Lower leg skin (tissue), 4 donors: ENCODE measurements at places on chromosomes 11 and 22.
A peak's percentile ranks its signal among the peaks of the same experiment; 100 is the strongest.

- DNase-seq, result no peak
Measured at GRCh38 chr11:67282876-67283371, 6.2 kb upstream of the ANKRD13D start.

GRCh38 chr11:87491381-87491780 lies 453.6 kb downstream of the TMEM135 start:
- no peak for DNase-seq

DNA sequence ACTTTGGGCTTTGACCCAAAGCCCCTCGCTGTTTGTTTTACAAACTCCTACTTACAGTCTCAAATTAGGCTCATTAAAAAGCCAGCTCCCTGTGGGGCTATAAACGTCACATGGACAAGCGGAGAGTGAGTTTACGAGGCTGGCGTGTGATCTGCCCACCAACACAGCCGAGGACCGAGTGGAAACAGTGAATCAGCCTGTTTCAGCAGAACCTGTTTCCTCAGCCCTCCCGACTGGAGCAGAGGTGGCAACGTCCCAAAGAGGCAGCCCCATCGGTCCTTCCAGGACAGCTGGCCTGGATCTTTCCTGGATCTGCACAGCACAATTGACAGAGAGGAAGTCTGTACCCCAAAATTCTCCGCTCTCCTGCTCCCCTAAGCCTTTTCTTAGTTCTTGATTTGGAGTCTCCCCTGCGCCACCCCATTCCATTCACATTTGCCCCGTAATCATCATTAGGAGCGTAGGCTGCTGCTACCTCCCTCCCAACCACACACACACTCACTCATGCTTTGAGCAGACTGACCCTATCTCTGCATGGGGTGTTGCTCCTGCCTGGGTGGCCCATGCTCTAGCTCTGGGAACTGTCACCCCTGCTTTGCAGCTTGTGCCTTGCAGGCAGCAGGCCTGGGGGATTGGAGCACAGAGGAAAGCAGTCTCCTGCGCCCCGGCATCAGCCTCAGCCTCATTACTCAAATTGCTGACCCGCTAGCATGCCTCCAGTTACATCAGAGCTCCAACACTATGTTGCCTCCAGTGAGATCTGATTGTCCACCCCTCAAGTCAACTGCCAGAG lies 117.8 kb downstream of the NAT10 start:
- peak; percentile 47 for DNase-seq

DNA sequence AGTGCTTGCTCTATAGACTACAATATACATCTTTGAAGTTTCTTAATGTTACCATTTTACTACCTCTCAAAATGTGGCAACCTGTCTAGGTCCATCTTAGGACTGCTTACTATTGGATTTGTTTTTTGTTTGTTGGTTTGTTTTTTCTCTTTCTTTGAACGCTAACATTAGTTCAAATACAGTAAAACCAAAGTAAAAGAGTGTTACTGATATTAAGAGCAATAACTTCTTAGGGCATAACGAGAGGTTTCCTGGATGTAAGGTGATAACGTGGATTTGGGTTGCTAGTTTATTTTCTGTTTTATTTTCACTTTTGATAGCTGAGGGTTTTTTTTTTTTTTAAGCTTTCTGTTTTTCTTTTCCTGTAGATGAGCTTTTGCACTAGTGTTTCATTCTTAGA lies 43.6 kb downstream of the TMEM135 start:
- DNase-seq, result no peak

DNA sequence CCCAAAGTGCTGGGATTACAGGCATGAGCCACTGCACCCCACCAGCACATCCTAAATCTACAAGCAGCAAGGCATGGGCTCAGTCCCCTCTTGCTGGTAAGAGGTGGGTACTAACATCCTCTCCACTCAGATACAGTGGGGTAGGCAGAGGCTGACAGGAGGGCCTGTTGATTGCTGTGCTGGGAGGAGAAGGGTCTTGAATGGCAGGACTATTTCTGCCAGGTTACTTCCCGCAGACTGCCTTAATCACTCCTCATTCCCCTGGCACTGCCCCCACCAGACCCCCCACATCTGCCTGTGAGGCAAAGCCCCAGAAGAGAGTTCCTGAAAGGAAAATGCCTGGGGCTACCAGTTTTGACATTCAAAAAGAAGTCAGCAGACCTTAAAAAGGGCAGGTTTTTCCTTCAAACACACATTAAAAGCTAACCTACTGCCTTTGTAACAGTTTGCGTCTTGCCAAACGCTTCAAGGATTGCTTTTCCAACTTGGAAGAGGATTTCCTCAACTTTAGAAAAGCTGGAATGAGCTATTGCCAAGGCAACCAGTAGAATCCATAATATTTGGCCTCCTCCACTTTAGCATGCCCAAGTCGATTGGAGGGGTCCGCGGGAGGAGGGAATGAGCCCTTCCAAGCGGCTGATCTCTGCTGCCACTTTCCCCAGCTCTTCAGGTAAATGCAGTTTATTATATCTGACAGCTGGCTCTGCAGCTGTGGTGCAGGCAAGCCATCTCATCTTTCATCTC lies 62.0 kb downstream of the FDX1 start:
- DNase-seq, result no peak

DNA sequence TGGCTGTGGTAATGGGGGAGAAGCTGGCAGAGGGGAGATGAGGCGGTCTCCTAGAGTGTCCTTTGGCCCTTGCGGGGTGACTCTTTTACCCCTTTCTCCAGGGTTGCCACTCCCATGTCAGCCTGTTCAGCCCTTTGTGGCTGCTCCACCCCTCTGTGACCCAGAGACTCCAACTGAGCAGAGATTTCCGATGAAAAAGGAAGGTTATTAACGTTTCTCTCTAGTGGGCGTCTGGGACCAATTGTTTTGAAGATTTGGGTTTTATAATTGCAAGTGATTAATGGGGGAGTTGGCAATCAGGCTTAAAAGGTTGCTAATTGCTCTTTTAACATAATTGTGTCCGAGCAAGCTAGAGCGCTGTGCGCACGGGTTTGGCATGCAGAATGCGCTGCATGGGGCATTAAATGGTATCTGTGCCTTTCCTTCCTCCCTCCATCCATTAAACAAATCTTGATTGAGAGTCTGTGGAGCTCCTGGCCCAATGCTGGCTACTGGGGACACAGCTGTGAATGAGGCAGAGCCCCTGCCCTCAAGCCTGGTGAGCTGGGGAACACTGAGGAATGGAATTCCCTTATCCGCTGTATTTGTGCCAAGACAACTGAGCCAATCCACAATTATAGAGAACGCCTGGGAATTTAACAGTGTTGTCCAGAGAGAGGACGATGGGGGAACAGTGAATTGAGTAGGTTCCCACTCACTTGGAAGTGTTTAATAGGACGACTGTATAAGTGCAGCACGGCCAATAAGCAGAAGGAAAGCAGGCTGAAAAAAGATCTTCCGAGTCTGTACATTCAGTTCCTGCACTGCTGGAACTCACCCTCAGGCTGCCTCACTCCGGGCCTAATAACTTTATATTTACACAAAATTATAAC lies 295.9 kb downstream of the MIAT start:
- peak; percentile 74 for DNase-seq

- DNase-seq, result no peak
Measured at GRCh38 chr11:95378789-95379188, 147.8 kb upstream of the SESN3 start.

DNA sequence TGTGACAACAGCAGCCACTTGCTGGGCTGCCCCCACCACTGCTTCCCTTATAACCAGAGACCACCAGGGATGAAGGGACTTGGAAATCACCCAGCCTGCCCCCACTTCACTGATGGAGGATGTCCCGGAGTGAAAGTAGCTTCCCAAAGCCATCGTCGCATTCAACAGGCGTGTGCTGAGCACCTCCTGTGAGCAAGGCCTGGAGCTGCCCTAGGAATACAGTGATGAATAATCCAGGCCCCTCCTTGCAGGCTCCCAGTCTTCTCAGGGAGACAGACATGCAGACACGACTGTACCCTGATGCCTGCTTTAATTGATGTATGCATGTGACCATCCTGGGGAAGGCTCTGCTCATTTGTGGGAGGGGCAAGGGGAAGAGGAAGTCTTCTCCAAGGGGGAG lies 22.6 kb downstream of the PTPN5 start:
- DNase-seq, result no peak

DNA sequence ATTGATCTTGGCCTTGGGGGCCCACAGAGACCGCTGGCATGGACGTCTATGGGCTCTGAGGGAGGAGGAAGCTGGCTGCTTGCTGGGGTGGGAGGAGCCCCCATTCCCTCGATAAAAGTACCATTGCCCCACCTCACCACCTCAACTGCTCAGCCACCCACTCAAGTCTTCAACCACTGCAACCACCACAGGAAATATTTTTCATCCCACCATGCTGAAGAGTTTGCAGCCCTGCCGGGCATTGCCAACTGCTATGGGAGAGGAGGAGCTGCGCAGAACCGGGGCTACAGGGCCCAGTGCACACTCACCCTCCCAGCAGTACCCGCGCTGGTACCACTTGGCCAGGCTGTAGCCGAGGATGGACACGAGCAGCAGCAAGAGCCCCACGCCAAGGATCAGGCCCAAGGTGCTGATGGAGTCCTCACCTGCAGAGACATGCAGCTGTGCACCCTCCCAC lies 29.2 kb downstream of the IL10RA start:
- no peak for DNase-seq

GRCh38 chr11:67418476-67419281 lies 3.2 kb downstream of the CARNS1 start:
- DNase-seq, result no peak

- DNase-seq, result peak; percentile 78
Measured at GRCh38 chr11:92866679-92867282, 102.7 kb upstream of the MTNR1B start.

GRCh38 chr11:74297484-74297883 lies 14.0 kb downstream of the P4HA3 start:
- DNase-seq, result no peak

DNA sequence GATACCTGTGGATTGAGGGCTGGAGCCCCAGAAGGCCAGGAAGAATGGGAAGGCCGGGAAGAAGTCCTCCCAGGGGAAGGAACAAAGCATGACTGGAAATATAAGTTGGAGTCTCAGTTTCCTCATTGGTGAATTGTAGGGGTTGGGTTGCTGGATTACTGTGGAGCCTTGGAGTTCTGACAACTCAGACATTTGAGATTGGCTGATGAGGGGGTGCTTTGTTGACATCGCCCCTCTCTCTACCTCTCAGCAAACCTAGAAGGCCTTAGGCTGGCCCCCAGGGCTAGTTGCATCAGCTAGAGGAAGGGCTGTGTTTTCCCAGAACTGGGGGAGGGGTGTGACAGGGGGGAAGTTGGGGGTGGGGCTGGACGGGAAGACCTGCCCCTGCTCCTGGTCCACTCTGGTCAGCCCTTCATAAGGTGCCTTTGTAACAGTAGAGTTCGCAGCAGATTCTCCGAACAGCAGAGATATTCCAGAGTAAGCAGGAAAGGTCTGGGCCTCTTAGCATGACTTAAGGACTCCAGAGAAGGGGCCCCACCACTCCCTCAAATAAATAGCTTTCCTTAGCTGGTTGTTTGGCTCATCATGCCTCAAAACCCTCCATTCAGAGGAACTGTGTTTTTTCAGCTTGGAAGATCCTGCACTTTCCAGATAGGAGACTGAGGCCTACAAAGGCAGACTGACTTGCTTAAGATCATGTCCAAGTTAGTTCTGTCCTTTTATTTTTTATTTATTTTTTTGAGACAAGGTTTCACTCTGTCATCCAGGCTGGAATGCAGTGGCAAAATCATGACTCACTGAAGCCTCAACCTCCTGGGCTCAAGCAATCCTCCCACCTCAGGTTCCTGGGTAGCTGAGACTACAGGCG lies 12.5 kb upstream of the THRSP start:
- DNase-seq, result no peak

GRCh38 chr11:108393046-108393445 lies 74.3 kb downstream of the C11orf65 start:
- no peak for DNase-seq

DNA sequence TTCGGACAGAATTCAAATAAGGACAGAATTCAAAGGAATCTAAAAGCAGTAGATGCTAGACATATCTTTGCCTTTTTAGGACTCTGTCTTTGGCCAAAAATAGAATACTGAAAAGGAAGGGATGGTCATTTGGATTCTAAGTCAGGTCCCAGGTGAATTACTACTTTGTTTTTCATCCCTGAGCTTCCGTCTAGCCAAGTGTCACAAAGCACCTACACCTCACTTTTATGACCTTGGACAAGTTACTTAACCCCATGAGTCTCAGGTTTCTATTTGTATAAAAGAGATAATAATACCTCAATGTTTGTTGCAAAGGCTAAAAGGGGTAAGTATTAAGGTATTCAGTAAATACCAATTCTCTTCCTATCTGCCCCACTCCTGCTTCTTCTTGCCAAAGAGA lies 7.3 kb downstream of the KIF18A start:
- no peak for DNase-seq

DNA sequence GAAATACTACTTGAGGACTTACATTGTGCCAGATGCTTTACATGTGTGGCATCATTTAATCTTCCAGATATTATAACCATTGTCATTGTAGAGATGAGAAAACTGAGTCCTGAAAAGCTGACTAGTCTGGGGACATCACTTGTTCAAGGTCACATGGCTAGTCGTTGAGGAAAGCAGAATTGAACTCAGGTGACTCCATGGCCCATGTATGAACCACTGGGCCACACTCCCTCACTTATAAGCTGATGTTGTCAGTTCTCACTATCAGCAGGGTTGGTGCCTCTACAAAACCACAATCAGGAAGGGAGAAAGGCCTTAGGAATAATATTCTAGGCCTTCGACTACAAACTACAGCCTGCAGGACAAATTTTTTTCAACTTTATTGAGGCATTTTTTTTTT lies 26.1 kb upstream of the ADA2 start:
- no peak for DNase-seq

- DNase-seq, result no peak
Measured at GRCh38 chr22:23831781-23832180, 7.0 kb downstream of the DERL3 start.

DNA sequence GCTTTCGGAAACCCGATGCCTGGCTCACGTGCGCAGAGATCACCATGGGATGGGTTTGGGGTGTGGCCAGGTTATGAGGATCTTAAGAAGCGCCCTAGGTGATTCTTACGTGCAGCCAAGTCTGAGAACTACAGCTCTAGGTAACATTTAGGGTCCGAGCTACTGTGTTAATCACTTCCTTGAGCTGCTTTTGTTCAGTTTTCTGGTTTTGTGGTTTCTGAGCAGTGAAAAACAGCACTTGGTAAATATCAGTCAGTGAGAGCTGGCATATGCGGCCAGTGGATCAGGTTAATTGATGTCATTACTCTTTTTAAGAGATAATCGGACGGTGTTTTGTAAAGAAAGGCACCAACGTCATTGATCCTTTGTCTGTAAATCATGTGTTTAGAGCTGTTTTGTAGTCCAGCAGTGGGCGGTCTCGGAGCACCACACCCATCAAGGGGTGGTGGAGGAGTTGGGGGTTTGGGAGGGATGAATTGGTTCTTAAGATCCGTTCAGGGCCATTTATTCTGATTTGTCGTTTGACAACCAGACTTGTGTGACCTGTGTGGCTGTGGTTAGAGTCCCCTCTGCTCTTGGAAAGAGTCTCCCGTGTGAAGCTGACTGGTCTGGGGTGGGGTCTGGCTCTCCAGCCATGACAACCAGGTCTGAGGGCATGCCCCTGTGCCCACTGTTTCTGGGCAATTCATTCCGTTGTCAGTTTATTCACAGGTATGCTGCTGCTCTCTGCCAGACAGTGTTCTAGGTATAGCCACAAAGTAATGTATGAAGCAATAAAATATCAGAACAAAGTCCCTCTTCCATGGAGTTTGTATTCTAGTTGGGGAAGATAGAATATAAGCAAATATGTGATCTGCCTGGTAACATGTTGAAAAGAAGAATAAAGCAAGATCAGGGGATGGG lies 61.9 kb upstream of the SORL1-AS1 start:
- peak; percentile 22 for DNase-seq

- no peak for DNase-seq
Measured at GRCh38 chr11:72140661-72141060, 5.1 kb downstream of the FOLR3 start.
